ENCODE measurements at places on chromosomes 12 and 14.

GRCh38 chr12:120141336-120141735, 24.8 kb upstream of the RAB35 start:
- no peak for DNase-seq

DNA sequence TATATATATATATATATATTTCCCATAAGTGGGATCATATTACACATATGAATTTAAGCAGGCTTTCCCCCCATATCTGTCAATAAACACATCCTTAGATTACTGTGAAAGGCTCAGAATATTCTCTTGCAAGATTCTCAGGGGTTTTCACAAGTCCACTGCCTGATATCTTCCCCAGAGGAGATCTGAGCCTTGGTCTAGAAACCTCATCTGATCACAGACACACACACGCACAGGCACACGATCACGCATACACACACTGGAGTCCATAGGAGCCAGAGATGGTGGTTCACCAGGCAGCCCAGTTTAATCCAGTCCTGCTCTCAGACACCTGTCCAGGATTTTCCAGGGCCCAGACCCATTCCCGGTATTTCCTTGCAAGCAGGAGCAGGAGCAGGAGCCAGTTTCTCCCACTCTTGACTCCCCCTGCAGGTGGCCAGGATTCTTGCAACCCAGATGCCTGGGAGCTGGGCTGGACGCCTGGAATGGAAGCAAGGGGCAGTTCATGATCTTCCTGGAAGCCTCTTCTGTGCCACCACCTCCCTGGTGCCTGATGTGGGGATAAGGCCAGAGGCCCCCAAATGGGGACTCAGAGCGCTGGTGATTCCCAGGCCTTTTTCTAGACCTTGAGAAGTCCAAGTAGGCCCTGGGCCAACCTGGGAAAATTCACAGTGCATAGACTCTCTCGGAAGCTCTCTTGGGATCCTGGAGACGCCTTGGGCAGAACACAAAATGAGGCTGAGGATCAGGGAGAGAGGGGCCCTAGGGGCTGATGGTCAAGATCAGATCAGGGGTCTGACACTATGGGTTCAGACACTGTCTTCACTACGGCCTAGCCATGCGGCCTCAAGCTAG, 16.5 kb upstream of the KRT78 start:
- DNase-seq: no peak

DNA sequence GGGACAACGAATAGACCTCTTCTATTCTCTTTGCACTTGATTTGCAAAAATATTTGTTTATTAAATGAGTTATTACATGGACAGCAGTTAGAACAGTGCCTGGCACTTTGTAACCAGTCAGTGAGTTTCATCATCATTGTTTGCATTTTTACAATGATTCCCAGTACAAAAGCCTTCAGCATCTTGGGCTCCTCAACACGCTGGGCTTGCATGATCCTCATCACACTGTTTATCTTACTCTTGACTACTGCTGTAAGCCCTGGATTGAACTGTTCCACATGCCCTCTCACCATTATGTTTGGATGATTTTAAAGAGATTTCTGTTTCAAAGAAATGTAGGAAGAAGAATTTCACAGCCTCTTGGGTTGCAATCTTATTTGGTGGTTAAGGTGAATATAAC, 204.3 kb downstream of the PELI2 start:
- DNase-seq: no peak

GRCh38 chr14:41662780-41663472, 56.2 kb downstream of the LRFN5 start:
- no peak for DNase-seq

DNA sequence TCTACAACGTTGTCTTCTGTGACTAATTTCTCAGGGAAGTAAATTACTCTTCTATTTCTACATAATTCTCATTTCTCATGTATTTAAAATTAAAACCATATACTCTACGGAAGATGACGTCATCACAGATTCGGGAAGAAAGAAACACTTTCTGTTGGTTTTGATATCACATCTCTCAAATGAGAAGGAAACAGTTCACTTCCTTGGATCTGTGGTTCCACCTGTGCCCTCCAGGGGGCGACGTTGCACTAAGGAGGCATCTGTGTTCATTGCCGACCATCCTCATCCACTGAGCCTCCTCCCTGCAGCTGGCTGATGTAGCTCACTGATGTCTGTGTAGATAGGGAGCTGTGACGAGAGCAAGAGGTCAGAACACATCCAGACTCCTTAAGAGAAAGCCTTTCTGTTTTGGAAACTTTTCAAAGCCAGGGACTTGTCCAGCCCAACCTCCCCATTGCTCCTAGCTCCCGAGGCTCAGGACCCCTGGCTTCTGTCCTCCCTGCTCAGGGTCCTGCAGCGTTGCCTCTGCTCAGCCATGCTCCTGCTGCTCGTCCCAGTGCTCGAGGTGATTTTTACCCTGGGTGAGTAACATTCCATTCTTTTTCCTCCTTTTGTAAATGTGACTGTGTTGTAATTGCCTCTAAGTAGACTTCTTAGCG, 172.7 kb upstream of the OR4E1 start:
- peak; percentile 76 for DNase-seq

GRCh38 chr14:64812412-64812811, 67.3 kb downstream of the SPTB start:
- DNase-seq: no peak

- no peak for DNase-seq
These were observed 32.3 kb downstream of the PLEKHG3 start for GRCh38 chr14:64736271-64737169.

DNA sequence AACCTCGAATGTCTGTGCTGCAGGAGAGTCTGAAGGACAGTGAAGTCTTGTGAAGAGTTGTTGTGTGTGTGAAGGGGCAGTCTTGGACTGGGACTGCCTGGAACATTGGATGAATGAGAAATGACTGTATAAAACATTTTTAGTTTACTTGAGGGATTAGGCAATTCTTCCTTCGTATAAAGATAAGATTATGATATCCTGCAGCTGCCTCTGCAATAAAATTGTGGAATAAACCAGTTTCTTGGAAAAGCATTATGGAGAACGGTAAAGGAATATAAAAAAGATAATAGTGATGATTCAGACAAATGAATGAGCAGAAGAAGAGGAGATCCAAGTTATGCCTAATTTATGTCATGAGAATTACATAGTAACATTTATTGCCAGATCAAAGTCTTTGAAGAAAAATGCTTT, 30.9 kb upstream of the LUM start:
- no peak for DNase-seq

- DNase-seq: no peak
These were observed 263.2 kb downstream of the TRHDE start for GRCh38 chr12:72535212-72535990.

GRCh38 chr14:48546996-48547395, 871.6 kb upstream of the MDGA2 start:
- DNase-seq: no peak

GRCh38 chr12:99200711-99201384, 446.7 kb upstream of the GARIN6 start:
- no peak for DNase-seq

- DNase-seq: no peak
These were observed 1.9 kb downstream of the NTN4 start for GRCh38 chr12:95788637-95789036.

DNA sequence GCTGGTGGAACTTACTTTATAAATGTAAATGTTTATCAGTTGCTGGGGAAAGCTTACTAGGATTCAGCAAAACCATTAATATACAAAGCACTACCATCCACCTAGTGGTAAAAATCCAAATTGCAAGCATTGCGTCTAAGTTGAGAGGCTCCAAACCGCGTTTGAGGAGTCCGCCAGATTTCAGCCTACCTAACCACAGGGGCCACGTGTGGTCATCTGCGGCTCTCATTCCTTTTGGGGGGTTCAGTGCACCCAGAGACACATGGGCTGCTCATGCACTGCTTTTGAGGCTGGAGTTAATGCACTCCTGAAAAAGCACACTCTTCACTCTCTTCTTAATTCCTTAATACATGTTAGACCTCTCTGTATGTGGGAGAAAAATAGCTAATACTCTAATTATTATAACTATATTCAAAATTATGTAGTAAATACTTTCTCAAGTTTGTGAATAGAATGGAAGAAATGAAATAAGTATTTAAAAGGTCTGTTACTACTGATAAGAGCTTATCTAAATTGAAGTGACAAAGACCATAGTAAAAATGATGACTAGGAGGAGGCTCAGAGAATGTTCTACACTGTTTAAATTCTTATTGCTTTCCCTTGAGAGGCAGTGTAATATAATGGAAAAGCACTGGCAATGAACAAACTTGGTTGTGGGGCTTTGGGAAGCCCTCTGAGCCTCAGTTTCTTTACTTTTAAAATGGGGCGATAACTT, 41.4 kb upstream of the MANSC4 start:
- no peak for DNase-seq

GRCh38 chr12:44063671-44064070, 227.8 kb downstream of the TMEM117 start:
- DNase-seq: no peak

DNA sequence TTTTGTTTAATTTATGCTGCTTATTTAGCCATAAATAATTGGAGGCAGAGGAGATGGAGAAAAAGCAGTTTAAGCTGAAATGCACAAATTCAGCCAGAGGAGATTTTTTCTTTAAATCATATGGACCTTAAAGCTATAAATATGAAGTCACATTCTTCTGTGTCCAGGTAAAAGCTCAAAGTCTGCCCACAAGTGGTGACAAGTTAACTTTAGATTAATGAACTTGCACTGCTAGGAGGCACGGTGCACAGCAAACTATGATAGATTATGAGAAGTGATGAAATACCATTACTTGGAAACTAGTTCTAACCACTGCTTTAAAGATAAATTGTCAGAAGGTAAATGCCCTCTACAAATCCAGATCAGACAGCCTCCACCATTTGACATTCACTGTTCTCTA, 69.0 kb downstream of the IFT81 start:
- DNase-seq: no peak

GRCh38 chr14:31955936-31956579, 121.0 kb upstream of the ARHGAP5 start:
- DNase-seq: no peak

DNA sequence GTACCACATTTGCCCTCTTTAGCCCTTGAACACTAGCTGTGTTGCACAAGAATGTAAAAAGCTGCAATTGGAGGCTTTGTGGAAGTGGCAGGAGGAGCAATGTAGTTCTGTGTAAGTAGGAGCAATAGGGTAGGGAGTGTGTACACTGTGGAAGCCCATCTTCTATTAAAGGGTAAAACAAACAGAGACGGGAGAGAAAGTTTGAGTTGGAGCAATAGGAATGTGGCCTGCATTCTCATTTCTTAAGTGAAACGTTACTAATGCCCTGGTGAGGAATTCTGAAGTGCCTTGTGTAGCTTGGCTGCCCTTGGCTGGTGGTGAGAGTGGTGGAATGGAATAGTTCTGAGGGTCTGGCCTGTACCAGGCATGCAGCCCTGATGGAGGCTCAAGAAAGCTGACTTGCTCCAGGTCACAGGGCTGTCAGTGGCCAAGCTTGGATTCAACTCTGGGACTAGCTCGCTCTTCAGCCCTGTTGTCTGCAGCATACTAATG, 38.8 kb upstream of the ATP23 start:
- no peak for DNase-seq

GRCh38 chr14:30656190-30656632, 34.1 kb downstream of the SCFD1 start:
- no peak for DNase-seq

- no peak for DNase-seq
These were observed 184.7 kb downstream of the AACS start for GRCh38 chr12:125249932-125250331.

DNA sequence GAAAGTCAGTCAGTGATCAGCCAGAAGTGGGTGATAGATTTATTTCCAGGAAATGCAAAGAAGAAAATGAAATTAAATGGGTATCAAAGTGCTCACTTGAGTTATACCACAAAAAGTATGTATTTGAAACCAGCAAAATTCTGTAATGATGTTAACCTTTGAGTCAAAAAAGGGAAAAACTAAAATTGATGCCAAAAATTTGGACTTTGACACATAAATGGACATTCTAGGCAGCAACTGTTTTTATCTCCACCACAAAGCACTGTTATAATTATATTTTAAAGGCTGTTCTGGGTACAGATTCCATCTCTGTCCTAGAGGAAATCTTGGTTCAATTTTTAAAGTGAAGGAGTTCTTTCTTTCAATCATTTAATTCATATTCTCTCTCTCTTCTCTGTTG, 31.7 kb upstream of the KCNJ8 start:
- no peak for DNase-seq

DNA sequence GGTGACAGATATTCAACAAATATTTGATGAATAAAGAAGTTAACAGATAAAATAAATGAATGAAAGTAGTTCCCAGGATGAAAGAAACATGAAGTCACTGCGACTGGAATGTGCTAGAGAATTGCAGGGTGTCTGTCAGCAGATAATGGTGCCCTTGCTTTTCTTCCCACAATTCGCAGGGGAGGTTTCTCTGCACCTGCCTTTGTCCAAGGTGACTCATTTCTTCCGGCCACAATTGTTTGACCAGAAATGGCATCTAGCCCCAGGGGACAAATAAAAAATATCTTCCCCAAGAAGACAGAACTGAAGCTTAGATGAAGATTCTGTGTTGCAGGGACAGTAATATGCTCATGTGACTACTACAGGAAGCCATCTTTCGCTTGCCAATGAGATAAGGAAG, 316.1 kb upstream of the TBX3 start:
- no peak for DNase-seq

GRCh38 chr14:93299416-93299815, 33.4 kb downstream of the BTBD7 start:
- DNase-seq: no peak

- no peak for DNase-seq
These were observed 122.4 kb upstream of the AMIGO2 start for GRCh38 chr12:47202176-47202575.

Measured in activated naive CD4-positive, alpha-beta T cell treated with anti-CD3 and anti-CD28 coated beads, Interleukin-2, amount 50 U/mL, for 72 hours (primary cell).